ENCODE measurements at places on chromosomes 13 and 19.
A peak's percentile ranks its signal among the peaks of the same experiment; 100 is the strongest.

DNA sequence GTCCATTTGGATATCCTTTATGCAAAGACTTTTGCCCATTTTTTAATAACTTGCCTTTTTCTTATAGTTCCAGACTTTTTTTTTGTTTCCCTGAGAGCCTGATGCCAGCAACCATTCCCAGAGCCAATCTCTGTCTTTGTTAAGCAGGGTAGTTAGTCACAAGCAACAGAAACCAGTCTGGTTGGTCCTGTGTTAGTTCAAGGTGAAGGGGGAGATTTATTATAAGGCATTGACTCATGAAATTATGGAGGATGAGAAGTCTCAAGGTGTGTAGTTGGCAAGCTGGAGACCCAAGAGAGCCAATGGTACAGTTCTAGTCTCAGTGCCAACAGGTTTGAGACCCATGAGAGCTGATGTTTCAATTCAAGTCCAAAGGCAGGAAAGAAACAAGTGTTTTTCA is 33.0 kb downstream of the GPR12 start:
- no peaks in the 10 kb centered on the region for H3K4me1 ChIP-seq
- H3K36me3 ChIP-seq: no peaks in the 10 kb centered on the region
- H3K27ac ChIP-seq: no peak overlapping the region
- DNase-seq: no peak
- no peaks in the 10 kb centered on the region for H3K27me3 ChIP-seq

GRCh38 chr13:24282256-24282655 is 27.1 kb upstream of the C1QTNF9 start:
- no peaks in the 10 kb centered on the region for H3K27me3 ChIP-seq
- H3K4me3 ChIP-seq: no peak overlapping the region
- H3K4me1 ChIP-seq: peaks cover 56% of the 10 kb centered on the region
- no peak overlapping the region for H3K27ac ChIP-seq
- no peak for DNase-seq

- no peaks in the 10 kb centered on the region for H3K27me3 ChIP-seq
- DNase-seq: no peak
- no peak overlapping the region for H3K4me3 ChIP-seq
- H3K27ac ChIP-seq: no peak overlapping the region
Observed at GRCh38 chr19:2260341-2260805, 4.2 kb upstream of the JSRP1 start.

- no peaks in the 10 kb centered on the region for H3K4me1 ChIP-seq
- DNase-seq: no peak
- no peak overlapping the region for H3K4me3 ChIP-seq
- peaks cover 4% of the 10 kb centered on the region for H3K27me3 ChIP-seq
Observed at GRCh38 chr13:46106839-46107371, 2.1 kb upstream of the CPB2 start.

DNA sequence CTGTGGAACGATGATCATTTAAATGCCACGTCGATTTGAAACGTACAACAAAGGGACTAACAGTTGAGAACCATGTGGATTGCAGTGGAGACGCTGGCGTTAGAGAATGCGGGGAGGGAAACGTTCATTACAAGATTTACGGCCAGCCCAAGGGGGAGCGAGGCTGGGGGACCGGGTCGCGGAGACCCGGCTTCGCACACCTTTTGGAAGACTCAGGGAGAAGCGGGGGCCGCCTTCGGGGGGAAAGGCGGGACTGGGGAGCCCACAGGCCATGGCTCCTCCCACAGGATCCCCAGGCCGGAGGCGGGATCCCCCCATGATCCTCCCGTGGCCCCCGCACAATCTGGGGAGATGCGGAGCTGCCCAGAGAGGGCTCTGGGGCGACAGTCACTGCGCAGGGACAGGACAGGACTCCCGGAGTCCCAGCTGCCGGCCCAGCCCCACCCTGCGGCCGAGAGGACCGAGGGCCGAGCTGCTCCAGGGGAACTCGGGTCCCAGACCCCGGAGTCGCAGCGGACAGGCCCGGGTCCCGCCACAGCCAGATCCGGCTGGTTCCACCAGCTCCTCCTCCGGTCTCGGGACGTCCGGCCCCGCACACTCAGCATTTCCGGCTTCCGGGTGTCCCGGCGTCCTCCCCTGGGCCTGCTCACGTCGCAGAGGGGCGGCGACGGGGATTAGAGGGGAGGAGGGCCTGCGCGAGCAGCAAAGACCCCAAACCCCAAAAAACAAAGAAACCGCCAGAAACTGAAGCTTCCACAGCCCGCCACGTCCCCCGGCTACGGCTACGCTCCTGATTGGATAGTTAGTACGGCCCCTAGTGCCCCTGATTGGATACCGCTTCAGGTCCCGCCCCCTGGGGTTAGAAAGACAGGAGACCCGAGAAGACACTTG is 21.1 kb upstream of the OR10H1 start:
- H3K27me3 ChIP-seq: no peaks in the 10 kb centered on the region
- H3K4me1 ChIP-seq: peaks cover 20% of the 10 kb centered on the region
- H3K27ac ChIP-seq: peak overlapping the region; percentile 99
- H3K4me3 ChIP-seq: peak overlapping the region; percentile 96
- no peaks in the 10 kb centered on the region for H3K36me3 ChIP-seq
- peak; percentile 95 for DNase-seq

DNA sequence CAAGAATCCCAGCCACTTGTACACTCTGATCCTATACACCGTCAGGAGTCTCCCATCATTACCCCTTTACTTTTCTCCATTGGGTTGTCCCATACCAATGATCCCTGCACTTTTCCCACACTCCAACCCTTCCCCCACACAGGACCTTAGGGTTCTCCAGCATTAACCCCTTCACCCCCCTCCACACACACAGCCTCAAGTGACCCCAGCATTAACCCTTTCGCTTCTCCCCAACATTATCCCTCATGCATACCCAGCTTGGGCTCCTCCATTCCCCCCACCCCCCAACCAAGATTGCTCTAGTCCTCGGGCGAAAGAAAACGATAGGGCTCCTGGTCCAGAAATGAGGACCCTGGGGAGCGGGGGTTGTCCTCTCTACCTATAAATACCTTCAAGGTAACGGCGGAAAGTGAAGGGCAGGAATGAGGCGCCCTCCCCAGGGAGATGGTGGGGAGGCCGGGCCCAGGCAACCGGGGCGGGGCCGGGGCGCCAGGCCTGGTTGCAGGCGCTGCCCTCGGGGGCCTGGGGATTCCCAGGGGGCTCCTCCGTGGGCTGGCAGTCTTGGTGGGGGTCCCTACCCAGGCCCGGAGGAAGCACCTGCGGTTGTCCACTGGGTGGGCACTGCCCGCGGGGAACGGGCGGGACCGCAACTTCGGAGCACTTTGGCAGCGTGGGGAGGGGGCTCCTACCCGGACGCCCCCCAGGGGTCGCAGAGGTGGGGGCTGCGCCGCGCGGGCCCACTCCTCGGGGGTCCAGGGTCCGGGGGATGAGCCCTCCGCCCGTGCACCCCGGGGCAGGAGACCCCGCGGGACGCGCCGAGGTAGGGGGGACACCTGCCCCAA is 757 bp downstream of the WIZ start:
- peaks cover 30% of the 10 kb centered on the region for H3K36me3 ChIP-seq
- H3K27me3 ChIP-seq: no peaks in the 10 kb centered on the region
- no peak overlapping the region for H3K27ac ChIP-seq
- DNase-seq: peak; percentile 24

GRCh38 chr19:55015126-55015525 is 22.9 kb downstream of the GP6 start:
- peaks cover 12% of the 10 kb centered on the region for H3K4me1 ChIP-seq
- no peaks in the 10 kb centered on the region for H3K36me3 ChIP-seq
- no peak overlapping the region for H3K27ac ChIP-seq
- no peaks in the 10 kb centered on the region for H3K27me3 ChIP-seq
- no peak overlapping the region for H3K4me3 ChIP-seq

DNA sequence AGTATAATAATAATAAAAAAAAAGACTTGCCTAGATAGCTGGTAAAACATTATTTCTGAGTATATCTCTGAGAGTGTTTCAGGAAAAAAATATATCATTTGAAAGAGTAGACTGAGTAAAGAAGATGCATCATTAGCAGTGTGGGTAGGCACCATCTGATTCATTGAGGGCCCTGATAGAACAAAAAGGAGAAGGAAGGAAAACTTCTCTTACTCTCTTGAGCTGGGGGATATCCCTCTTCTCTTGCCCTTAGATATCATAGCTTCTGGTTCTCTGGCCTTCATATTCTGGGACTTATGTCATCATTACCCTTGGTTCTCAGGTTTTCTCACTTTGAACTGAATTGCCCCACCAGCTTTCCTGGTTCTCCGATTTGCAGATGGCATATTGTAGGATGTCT is 177.6 kb upstream of the EDNRB start:
- no peaks in the 10 kb centered on the region for H3K27me3 ChIP-seq
- DNase-seq: no peak
- no peaks in the 10 kb centered on the region for H3K36me3 ChIP-seq
- H3K4me3 ChIP-seq: no peak overlapping the region
- no peak overlapping the region for H3K27ac ChIP-seq

DNA sequence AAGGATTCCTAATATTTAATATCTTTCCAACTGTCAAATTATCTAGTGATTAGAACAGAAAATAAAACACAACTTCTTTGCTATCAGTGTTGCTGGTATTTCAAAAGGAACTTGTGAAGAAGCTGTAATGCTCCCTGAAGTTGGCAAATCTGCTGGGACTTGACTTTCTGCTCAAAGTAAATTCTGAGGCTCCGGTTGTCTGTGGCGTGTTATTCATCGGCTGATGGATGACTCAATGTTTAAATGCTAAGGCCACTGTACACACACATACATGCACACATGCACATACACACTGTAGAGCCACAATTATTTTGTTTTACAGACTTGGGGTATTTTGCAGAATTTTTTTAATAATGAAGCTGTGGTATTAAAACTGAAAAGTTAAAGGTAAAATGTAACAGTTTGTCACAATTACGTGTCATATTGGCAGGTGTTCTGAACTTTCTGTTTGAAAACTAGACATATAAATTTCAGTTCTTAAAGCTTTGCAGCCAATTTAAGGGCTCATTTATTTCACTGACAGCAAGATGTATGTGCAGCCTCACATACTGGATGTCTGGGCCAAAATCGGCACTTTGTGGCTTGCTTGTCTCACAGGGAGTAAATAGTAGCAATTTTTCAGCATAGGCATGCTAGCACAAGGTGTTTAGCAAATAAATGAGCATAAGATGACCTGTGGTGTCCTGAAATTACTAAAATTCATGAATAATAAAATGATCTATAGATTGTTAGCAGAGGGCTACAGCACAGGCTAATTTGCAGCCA is 1691.7 kb upstream of the PCDH20 start:
- H3K27me3 ChIP-seq: no peaks in the 10 kb centered on the region
- DNase-seq: no peak
- no peaks in the 10 kb centered on the region for H3K36me3 ChIP-seq
- no peak overlapping the region for H3K4me3 ChIP-seq

GRCh38 chr13:72998012-72998411 is 60.8 kb upstream of the KLF5 start:
- no peaks in the 10 kb centered on the region for H3K27me3 ChIP-seq
- no peak overlapping the region for H3K4me3 ChIP-seq
- DNase-seq: no peak
- no peaks in the 10 kb centered on the region for H3K4me1 ChIP-seq
- no peak overlapping the region for H3K27ac ChIP-seq

DNA sequence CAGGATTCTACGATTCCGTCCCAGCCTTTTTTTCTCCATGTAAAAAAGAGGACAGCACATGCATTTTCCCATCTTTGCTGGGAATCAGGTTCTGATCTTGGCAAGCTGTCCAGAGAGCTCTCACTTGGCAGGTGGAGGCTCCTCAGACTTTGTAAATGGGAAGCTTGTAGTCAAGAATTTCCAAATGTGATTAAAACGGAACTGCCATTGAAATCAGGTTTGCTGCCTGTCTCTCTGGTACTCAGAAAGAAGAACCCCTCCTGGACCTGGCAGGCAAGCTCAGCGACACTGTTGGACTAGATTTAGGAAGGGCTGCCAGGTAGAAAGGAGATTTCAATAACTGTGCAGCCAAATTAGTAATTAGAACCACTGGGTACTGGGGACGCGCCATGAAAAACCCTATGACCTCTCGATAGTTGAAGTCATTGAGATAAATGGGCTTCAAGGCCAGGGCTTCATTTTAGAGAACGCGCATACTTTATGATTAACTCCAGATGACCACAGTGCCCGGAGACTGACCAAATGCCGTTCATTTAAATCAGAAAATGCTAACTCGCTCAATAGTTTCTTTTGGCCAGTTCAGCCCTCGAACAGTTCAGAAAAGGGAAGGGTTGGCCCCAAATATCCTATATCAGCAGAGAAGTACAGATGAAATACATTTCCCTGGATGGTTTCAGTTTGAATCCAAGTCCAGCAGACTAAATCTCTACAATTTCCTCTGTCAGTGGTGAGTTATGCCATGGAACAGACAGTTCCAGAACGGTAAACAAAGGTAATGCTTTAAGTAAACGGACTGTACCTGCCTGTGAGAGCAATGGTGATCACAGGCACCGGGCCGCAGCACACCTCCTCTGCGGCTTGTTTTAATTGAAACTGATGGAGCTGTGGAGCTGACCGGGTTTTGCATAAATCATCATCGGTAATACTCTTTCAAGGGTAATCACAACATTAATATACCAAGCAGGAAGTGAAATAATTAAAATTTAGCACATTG is 517.4 kb downstream of the RFC3 start:
- H3K4me3 ChIP-seq: no peak overlapping the region
- no peaks in the 10 kb centered on the region for H3K27me3 ChIP-seq
- H3K36me3 ChIP-seq: no peaks in the 10 kb centered on the region
- H3K27ac ChIP-seq: no peak overlapping the region

DNA sequence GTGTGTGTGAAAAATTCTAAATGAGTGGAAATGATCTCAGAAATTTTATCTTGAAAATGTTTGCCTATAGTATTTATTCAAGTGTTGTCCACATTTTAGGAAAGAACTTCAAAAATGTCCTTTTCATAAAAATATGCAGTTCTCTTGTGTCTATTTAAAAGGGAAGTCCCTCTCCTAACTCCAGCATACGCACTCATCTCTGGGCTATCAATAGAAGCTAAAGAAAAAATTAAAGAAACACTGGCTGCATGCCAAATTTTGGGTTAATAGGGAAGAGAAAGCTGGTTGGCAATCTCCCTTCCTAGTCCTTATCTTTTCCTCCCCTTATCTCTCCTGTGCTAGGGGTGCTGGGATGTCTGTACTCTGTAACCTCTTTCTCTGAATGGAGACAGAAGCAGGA is 313.3 kb downstream of the ENOX1 start:
- no peak overlapping the region for H3K4me3 ChIP-seq
- H3K36me3 ChIP-seq: no peaks in the 10 kb centered on the region
- H3K4me1 ChIP-seq: no peaks in the 10 kb centered on the region
- no peak overlapping the region for H3K27ac ChIP-seq

DNA sequence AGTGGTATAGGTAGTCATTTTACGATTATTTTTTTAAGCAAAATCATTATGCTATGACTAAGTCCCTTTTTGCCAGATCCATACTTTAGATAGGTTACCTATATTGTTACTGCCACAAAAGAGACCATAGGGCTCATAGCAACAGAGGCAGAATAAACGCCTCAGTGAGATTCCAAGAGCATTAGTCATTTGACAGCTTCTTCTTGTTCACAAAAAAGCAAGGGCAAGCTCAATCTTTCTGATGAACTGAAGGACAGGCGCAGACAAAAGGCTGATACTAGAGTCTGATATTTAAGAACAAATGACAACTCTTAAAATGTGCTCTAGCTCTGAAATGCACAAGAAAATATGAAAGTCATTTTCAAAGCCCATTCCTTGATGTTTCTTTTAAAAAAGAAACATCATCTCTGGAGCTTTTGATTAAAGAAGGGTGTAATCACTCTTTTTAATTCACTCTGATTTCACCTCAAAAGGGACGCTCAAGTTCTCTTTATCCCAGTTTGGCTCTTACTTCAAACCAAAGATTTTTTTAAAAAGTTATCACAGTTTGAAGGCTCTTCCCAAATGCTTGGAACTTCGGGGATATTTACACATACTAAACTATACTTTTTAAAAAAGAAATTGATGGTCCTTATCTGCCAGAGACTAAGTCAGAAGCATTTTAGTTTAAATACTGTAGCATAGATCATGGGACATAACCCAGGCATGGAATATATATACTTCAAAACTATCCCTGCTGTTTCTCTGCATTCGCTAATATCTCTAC is 187.2 kb downstream of the EFNB2 start:
- H3K4me1 ChIP-seq: no peaks in the 10 kb centered on the region
- no peak overlapping the region for H3K27ac ChIP-seq
- no peak for DNase-seq
- H3K27me3 ChIP-seq: peaks cover 34% of the 10 kb centered on the region
- H3K4me3 ChIP-seq: no peak overlapping the region
